ENCODE measurements at places on chromosomes 4 and X.

- DNase-seq: no peak
Observed at GRCh38 chr4:66572949-66573348, 902.7 kb upstream of the EPHA5 start.

DNA sequence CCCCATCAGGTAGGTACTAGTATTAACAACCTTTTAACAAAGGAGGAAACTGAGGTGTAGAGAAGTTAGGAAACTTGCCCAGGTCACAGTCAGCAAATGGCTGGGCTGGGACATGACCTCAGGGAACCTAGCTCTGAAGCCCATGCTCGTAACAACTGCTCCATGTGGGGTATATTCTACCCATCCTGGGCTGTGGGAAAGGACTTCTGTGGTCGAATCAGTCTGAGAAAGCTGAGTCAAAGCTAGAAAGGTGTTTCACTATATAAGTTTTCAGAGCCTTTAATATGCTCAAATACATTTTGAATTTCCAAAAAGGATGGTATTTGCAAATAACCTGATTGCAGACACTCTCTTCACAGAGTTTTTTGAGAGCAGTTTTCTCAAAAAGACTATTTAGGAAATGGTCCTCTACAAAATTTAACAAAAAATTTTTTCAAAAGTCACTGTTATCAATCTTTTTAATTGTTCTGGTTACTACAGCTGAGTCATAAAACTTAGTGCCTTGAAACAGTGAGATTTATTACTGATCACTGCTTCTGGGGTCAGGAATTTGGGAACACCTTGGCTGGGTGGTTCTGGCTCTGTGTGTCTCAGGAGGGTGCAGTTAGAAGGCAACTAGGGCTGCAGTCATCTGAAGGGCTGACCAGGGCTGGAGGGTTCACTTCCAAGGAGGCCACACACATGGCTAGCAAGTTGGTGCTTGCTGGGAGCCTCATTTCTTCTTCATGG lies 53.6 kb downstream of the NSG1 start:
- DNase-seq: no peak

DNA sequence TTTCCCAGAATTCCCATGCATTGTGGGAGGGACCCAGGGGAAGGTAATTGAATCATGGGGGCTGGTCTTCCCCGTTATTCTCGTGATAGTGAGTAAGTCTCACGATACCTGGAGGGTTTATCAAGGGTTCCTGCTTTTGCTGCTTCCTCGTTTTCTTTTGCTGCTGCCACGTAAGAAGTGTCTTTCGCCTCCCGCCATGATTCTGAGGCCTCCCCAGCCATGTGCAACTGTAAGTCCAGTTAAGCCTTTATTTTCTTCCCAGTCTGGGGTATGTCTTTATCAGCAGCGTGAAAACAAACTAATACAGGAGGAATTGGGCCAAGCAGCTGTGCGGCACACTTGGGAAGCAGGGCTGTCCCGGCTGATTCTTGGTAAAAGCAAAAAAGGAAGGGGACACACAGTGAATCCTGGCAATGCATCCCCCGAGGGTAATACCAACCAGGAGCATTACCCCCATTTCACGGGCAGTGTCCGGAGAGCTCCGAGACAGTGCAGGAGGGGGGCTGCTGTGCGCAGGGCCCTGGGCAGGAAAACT lies 185.7 kb downstream of the AFAP1 start:
- DNase-seq: no peak

DNA sequence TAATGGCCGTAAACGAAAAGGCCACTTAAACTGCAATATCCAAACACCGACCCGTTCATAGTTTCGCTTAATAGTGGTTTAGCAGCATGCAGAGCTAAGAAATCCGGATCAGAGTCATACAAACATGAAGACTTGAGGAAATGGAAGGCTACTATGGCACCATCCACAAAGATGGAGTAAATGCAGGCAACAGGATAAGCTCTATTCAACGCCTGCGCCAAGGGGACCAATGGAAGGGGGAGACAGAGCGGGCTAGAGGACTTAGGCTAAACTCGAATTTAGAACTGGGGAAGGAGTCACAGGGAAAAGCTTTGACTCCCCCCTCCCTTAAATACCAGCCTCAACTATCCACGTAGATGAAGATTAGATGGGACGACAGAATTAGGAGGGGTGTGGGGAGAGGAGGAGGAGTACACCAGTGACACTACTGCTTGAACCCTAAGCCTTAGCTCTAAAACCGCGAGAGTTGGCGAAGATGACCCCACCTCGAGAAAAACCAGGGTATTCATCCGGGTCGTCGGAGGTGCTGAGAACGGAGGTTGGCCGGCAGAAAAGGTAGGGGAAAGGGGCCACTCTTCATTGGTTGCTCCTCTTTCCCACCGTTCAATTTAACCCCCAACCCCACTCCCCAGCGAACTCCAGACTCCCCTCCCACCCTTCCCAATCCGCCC lies 3.5 kb downstream of the HUWE1 start:
- DNase-seq: no peak

GRCh38 chrX:72051589-72051988 lies 80.1 kb downstream of the RTL5 start:
- DNase-seq: no peak

- no peak for DNase-seq
Observed at GRCh38 chr4:26987191-26987590, 126.5 kb downstream of the STIM2 start.

- DNase-seq: no peak
Observed at GRCh38 chr4:109959195-109959594, 46.5 kb downstream of the EGF start.

- no peak for DNase-seq
Observed at GRCh38 chr4:21885770-21886169, 62.8 kb downstream of the KCNIP4 start.

All from stimulated activated CD8-positive, alpha-beta memory T cell treated with anti-CD3 and anti-CD28 coated beads, Interleukin-4, amount 100 ng/mL, for 4 hours (primary cell).